ENCODE measurements at places on chromosomes 1 and 21.

DNA sequence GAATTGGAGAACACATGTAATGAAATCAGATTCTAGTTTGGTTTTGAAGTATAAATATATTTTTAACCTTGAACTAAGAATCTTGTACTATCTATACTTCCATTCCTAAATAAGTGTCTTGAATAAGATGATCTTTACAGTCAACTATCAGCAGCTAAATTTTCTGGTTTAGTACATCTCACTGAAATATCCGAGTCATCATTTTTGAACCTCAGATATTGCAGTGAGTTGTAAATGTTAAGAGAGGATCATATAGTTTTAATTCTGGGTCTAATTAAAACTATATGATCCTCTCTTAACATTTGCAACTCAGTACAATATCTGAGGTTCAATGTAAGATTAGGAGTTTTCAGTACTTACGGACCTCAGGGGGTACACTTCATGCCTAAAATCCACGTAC lies 768.8 kb upstream of the ADAMTS5 start:
- no peak for DNase-seq

DNA sequence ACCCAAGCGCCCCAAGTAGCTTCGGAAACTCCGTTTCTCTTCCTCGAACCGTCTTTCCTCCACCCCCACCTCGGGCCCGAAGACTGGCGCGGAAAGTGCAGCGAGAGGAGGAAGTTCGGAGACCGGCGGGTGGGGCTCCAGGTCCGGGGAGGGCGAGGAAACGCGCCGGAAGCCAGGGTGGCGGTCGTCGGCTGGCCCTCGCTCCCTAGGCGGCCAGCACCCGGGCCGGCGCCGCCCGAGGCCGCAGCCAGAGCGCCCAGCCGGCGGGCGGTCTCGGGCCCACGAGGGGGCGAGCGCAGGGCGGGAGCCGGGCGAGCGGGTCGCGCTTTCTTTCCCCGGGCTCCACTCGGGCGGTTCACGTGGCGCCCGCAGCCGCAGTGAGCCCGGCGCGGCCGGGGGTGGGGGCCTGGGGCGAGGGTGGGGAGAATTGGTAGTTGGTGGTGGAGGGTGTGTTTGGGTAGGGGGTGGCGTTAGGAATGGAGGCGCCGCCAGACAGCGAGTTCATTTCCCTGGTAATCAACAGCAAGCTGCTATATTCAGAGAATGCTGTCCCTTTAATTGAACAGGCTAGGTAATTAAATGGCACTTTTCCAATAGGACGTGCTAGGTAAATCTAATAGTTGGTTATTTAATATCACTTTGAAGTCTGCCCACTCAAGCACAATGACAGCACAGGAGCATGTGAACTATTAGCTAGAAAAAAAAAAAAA lies 6.7 kb downstream of the LMO4 start:
- DNase-seq = peak; percentile 24

DNA sequence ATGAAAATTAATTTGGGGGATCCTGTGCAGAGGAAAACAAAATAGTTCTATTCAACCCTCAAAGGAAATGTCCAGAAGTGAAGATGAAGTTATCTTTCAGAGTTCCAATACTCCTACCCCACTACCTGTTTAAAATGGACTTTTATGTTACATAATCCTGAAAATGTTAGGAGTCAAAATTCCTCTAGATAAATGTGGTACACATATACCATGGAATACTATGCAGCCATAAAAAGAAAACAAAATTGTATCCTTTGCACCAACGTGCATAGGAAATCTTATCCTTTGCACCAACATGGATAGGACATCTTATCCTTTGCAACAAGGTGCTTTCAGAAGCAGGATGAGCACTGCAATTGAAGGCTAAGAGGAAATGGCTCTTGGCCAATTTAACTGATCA lies 245.2 kb downstream of the LTN1 start:
- DNase-seq = no peak

GRCh38 chr21:44737706-44738354 lies 26.5 kb upstream of the TSPEAR start:
- DNase-seq = no peak

GRCh38 chr1:59699227-59699847 lies 115.4 kb upstream of the HOOK1 start:
- peak; percentile 13 for DNase-seq

DNA sequence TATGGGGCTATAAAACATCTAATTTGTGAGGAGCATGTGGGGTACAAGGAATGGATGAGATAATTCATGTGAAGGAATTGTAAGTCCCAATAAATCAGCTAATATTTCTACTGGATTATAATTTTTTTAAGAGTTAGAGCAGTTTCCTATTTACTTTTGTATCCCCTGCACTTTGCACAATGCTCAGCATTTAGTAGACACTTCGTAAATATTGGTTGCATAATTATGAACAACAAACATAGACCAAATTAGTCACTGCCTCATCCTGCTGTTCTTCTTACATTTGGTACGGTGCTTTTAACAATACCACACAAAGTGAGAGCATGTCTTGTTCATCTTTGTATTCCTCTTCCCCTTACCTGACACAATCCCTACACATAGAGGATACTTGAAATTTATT lies 27.1 kb upstream of the RRP15 start:
- DNase-seq = no peak

- DNase-seq = no peak
These were observed 14.7 kb downstream of the CSF1 start for GRCh38 chr1:109925159-109925990.

GRCh38 chr21:10430005-10430404 lies 91.4 kb upstream of the TPTE start:
- DNase-seq = no peak

- DNase-seq = no peak
These were observed 243.1 kb upstream of the PKN2 start for GRCh38 chr1:88441022-88441421.

DNA sequence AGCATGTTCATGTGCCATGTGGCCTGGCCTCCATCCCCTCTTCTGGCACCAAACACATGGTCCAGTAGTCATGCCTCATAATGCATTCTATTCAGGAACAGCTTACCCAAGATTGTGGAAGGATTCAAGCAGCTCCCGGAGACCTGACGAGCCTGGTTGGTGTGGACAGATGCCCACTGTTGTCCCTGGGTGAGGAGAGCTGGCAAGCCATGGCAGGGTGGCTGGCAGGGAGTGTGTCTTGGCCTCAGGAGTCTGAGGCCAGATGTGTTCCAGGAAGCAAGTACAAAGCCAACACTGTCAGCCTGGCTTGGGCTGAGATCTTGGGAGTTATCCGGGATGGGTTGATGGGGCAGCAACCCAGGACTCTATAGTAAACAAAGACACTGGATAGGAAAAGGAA lies 7.3 kb upstream of the FABP3 start:
- no peak for DNase-seq

- DNase-seq = no peak
These were observed 393 bp downstream of the LYSMD1 start for GRCh38 chr1:151165281-151165737.

DNA sequence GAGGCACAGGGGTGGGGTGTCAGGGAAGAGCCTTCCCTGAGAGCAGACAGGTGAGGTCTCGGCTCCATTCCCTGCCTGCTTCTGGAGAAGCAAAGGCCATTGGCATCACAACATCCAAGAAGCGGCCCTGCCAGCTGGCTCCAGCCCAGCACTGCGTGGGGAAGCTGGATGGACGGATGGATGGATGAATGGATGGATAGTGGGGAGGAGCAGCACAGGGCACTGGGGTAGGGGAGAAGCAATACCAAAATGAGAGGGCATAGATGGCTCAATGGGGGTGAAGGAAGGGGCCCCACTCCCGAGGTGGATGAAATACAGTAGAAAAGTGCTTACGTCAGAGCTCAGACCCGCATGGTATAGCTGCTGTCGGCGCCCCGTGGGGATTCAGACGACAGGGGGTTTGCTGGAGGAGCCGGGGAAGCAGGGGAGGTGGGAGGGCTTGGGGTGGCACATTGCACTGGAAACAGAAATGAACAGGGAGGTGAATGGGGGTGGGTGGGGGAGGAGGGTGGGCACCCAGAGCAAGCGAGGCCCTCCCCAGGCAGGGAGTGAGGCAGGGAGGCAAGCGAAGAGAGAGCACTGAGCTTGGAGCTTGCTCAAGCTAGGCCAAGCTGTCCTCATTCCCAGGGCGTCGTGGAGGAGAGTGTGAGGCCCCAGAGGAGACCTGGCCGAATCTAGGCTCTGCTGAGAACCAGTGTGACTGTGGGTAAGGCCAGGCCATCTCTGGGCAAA lies 9.5 kb upstream of the GOLT1A start:
- no peak for DNase-seq

DNA sequence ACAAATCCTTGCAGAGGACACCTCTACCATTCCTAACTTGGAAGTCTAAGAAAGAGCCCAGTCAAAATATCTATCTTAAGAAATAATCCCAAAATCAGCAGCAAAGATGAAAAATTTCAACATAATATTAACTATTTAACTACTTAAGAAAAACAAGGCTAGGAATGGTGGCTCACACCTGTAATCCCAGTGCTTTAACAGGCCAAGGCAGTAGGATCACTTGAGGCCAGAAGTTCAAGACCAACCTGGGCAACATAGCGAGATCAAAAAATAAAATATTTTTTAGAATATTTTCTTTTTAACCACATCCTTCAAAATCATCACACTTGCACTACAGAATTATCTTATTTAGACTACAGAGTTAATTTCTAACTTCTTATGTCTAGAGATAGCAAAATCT lies 4.9 kb downstream of the CNN3 start:
- no peak for DNase-seq

GRCh38 chr1:13407811-13408210 lies 2.4 kb upstream of the PRAMEF20 start:
- DNase-seq = no peak

- DNase-seq = no peak
These were observed 60.6 kb downstream of the RGS5 start for GRCh38 chr1:163142152-163142551.

- no peak for DNase-seq
These were observed 20.1 kb upstream of the HPCAL4 start for GRCh38 chr1:39711104-39711965.

GRCh38 chr1:77910116-77910515 lies 21.7 kb downstream of the NEXN start:
- DNase-seq = no peak

DNA sequence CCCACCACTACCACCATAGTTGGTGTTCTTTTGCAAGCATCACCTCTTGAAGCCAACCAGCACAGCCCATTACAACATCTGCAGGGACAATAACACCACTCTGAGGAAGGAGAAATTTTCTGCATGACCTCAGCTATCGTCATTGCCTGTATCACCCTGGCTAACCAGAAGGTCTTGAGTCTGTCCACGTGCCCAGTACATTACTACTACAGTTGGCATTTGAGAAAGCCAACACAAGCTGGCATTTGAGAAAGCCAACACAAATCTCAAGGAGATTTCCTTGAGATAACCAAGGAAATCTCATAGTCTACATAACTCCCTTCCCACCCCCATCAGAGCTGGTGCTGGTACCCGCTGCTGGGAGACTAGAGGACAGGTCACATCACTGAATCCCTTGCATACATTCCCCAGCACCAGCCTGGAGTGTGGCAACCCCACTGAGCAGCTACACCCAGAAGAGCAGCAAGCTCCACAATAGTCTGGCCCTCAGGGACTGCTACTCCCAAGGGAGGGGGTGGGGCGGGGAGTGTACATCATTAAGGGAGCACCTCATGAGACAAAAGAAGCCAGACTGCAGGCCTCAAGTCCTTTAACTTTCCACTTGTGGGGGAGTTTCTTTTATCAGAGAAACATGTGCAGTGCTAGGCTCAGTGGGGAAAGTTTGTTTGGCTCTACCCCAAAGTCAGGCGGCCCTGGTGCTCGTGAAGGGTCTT lies 46.0 kb upstream of the GUCA2A start:
- DNase-seq = no peak

DNA sequence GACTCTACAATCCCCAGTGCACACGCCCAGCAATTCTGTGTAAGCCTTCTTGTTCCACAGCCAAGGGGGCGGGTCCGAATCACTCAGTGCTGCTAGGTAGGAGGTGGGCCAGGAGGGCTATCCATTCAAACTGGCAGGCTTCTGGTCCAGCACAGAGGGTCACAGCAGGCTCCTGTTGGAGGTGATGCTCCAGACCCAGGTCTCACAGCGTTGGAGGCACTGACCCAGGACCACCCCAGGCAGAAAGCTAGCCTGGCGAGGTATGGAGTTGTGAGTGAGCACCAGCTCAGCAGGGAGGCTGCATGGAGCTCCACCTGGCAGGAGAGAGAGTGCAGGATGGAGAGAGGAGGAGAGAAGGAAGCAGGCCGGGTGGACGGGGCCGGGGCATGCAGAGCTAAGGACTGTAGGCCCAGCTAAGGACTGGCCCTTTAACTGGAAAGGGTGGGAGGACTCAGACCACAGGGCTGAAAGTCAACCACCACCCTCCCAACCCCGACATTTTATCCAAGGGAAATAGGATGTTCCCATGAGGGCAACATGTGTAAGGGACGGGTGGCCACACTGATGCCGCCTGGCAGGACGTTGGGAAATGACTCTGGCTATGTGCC lies 38.7 kb downstream of the GPR161 start:
- DNase-seq = no peak

DNA sequence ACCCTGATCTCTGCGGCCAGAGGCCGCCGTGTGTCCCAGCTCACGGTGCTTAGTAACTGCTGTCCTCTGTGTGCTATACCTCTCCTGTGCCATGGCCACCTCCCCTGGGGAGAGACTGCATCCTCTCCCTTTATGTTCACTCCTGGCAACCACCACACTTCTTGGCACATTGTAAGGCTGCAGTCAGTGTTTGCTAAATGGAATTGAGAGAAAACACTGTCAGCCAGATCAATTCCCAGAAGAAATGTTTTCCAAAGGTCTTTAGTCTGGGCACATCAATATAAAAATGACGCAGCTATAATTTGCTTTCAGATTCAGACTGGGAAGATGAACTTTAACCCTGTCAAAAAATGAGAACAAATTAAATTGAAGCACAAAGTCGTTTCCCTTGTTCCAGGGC lies 96.8 kb downstream of the BEND5 start:
- DNase-seq = no peak

- no peak for DNase-seq
These were observed 1.5 kb upstream of the SCP2 start for GRCh38 chr1:52925571-52926005.

DNA sequence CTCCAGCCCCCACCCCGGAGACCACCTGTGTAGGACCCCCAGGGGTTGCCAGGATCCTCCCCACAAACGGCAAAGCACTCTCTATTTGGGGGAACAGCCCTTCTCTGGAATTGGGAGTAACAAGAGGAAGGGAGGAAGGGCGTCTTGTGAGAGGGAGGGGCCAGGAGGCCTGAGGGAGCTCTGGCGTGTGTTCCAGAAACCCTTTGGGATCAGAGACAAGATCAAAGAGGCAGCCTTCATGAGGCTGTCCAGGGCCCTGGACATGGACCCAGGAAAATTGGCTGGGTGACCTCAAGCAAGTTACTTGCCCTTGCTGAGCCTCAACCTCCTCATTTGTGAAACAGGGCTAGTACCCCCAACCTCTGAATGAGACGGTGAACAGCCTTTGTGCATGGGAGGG lies 18.1 kb upstream of the ECE1 start:
- DNase-seq = no peak

- DNase-seq = no peak
These were observed 164.4 kb downstream of the NTPCR start for GRCh38 chr1:233114860-233115259.

Measured in NCI-H1930 (cell line).